ENCODE measurements at places on chromosomes 6 and 20.
A peak's percentile ranks its signal among the peaks of the same experiment; 100 is the strongest.

GRCh38 chr20:48631114-48632016 lies 196.4 kb downstream of the PREX1 start:
- DNase-seq = no peak

- no peak for DNase-seq
Measured at GRCh38 chr20:32544893-32545840, 40.0 kb downstream of the NOL4L start.

DNA sequence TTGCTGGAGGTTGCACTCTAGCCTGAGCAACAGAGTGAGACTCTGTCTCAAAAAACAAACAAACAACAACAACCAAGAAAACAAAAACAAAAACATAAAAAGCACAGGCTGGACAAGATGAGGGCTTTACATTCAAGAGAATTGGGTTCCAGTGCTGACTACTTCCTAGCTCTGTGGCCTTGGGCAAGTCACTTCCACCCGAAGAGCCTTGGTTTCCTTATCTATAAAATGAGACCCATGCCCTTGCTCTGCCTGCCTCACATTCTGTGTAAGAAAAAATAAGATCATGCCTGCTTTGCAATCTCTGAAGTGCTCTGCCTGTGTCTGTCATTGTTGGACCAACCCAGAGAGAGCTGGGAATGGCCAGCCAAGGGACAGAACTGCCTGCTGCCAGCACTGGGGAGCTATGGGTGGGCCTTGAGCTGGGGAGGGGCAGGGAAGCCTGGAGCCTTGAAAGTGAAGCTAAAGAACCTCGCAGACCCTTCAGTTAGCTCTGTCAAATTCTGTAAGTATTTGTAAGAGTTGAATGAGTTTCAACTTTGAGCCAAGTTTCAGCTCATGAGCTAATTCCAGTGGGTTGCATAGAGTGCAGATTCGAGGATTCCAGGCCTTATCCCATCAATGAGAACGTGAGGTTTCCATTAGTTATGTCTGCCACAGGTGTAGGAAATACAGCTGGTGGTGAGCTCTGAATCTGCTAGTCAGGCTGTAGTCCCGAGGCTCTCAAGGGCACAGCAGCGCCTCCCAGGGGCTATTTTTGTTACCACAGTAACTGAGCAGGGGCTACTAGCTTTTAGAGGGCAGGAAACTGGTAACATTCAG lies 93.2 kb downstream of the DLGAP4 start:
- DNase-seq = no peak

DNA sequence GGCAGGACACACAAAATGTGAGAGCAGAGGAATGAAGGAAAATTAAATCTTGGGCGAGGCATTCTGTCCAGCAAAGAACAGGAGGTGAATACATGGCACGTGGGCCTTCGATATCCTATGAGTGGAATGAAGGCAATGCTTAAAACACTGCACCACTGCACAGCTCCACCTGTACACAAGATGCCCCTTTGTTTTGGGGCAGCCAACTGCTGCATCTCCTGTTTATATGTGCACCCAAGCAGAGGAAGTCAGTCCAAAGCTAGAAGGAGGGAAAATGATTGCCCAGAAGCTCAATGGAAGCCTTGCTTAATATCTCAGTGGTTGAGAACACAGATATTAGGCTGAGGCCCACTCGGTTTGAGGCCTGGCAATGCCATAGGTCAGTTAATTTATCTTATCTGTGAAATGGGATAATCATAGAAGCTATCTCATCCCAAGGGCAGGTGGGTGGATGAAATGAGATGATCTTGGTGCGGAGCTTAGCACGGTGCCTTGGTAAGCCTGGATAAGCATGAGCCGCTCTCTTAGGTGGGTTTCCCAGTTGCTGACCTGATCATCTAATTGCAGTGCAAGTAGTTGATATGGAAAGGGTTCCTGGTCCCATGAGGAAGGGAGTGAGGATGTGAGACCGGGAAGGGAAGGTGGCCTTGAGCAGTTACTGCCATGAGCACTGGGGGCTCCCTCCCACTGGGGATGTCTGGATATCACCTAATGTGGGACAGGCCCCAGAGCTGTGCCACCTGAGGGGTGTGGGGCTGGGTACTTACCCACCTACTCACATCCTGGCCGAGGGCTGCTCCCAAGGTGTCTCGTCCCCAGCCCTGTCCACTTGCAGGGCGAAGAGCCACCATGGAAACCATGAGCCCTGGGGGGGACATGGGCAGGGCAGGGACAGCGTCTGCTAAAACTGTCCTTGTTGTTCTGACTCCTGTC lies 9.9 kb downstream of the BANF2 start:
- DNase-seq = no peak

DNA sequence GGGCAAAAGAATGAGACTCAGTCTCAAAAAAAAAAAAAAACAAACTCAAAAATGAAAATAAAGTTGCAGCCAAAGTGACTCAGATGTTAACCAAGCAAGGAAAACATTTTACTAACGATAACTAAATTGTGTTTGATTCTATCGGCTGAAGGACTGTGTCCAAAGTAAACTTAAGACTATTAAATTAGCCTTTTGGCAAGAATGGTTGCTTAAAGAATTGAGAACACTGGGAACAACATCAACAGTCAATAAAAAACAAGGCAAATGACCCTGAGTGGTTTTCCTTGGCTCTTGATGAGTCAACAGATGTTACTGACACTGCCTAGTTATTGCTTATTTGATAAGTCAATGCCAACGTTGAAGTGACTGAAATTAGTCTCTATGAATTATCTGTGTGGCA lies 36.7 kb downstream of the POU3F2 start:
- peak; percentile 77 for DNase-seq

- no peak for DNase-seq
Measured at GRCh38 chr20:53890443-53891305, 179.7 kb downstream of the BCAS1 start.

- DNase-seq = no peak
Measured at GRCh38 chr6:144098993-144099392, 3.6 kb upstream of the SF3B5 start.

DNA sequence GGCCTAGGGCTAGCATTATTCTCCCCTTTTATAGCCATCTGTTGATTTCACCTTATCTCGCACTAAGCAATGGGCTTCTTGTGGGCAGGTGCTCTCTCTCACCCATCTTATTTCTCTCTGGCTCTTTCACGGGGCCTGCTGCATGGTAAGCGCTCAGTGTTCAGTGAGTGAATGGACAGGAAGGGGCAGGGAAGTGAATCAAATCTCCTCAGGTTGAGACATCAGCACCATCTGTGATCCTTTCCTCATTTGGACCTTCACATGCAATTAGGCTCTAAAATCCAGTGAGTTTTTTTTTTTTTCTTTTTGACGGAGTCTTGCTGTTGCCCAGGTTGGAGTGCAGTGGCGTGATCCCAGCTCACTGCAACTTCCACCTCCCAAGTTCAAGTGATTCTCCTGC lies 76.5 kb upstream of the EZR start:
- DNase-seq = no peak

- DNase-seq = peak; percentile 14
Measured at GRCh38 chr6:156777577-156778453, 637 bp downstream of the ARID1B start.

DNA sequence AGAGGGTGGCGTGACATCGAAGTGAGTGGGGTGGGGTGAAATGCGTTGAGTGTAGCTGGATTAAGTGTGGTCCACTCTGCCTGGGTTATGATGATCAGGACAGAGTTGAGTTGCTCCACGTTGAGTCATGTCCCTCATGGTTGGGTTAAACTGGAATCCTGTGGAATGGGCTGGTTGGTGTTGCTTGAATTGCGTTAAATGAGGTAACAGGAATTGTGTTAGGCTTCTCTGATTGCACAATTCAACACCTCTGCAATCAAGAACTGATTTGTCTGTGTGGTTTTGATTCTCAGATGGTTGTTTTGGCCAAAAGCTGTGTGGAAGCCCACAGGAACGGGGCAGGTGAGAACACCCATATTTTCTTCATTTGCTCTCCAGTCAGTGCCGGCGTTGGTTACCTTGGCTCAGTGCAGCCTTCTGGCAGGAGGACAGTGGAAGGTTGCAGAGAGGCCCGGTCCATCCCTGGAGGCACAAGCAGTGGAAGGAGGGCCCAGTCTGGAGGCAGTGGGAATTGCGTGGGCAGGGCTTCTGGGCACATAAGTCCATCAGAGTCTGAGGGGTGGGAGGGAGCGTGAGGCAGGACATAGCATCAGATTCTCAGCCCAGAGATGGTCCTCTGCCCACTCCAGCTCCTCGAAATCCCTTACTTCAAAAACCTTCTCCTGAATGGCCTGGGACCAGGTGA lies 11.6 kb downstream of the NOTCH4 start:
- DNase-seq = no peak

All from NCI-H2029 treated with DMSO at 0.1 percent for 48 hours (cell line).